ENCODE measurements at places on chromosomes 12 and 14.

DNA sequence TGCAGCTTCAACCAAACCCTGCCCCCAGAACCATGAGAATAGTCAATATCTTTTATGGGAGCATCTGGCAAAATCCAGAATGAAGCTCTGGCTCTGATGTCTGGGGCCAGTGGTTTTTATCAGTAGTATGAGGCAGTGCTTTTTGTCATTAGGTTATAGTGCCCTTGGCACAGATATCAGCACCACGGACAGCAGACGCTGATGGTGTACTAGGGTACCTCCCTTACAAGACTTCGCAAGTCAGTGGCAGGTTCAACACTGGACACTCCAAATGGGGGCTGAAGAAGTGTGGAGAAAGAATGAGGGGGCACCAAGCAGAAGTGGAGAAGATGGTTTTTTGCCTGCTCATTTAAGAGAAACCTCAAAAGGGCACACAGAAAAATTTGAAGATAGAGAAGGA, 68.2 kb upstream of the E2F7 start:
- no peak for DNase-seq

- DNase-seq: peak; percentile 27
Measured at GRCh38 chr14:100261621-100262020, 22.7 kb downstream of the YY1 start.

DNA sequence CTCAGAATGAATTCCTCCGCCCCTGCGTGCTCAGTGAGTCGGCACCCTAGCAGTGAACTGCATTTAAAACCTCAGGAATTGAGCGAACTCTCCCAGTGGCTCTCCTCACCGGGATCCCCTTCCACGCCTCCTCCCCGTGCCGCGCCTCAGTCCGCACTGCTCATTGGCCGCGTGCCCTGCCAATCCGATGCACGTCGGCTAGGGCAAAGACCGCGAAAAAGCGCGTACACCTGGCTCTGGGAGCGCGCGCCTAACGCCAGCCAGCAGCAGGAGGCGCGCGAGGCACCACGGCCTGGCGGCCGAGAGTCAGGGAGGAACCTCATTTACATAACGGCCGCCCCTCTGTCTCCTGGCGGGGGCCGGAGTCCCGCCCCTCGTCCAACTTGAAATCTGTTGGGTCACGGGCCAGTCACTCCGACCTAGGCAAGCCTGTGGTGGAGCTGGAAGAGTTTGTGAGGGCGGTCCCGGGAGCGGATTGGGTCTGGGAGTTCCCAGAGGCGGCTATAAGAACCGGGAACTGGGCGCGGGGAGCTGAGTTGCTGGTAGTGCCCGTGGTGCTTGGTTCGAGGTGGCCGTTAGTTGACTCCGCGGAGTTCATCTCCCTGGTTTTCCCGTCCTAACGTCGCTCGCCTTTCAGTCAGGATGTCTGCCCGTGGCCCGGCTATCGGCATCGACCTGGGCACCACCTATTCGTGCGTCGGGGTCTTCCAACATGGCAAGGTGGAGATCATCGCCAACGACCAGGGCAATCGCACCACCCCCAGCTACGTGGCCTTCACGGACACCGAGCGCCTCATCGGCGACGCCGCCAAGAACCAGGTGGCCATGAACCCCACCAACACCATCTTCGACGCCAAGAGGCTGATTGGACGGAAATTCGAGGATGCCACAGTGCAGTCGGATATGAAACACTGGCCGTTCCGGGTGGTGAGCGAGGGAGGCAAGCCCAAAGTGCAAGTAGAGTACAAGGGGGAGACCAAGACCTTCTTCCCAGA, at the start of gene HSPA2:
HSPA2 (plus strand) TSS at position 534 of the 995 bp plus-strand sequence; CDS start at position 643, 109 bp downstream.
- peak; percentile 96 for DNase-seq

DNA sequence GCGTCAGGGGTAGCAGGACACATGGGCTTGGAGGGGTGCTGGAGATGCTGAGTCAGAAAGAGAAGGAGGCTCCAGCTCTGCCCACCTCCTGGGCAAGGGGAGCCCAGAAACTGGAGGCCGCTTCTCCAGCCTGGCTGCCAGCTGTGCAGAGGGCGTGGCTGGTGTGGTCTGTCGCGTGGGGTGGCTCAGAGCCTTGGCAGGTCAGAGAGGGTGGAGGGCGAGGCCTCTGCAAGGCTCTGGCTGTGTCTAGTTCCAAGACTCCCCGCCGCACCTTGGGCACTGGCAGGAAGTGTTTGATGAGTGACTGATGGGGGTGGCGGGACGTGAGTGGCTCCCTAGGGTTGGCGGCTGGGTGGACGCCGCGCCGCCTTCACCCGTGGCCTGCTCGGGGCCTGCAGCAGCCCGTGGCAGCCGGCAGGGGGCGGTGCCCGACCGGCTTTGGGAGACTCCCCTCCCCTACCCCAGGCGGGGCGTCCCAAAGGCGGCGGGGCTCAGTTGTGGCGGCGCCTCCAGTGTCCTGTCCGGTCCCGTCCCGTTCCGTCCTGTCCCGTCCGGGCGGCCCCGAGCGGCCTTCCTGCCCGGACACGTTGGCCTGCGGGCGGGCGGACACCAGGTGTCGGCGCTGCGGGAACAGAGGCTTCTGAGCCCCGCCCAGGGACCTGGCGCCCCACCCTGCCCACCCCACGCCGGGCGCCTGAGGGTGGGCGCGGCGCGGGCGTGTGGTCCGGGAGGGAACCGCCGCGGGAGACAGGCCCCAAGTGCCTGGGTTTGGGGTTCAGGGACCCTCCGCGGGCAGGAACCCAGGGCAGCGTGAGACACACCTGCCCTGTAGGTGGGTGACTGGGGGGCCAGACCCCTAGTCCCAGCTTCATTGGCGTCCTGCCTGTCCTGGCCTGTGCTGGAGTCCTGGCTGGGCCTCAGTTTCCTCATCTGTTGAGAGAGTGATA, 39.7 kb downstream of the KRT80 start:
- peak; percentile 79 for DNase-seq

- DNase-seq: no peak
Measured at GRCh38 chr12:60836651-60837050, 1240.8 kb downstream of the SLC16A7 start.

DNA sequence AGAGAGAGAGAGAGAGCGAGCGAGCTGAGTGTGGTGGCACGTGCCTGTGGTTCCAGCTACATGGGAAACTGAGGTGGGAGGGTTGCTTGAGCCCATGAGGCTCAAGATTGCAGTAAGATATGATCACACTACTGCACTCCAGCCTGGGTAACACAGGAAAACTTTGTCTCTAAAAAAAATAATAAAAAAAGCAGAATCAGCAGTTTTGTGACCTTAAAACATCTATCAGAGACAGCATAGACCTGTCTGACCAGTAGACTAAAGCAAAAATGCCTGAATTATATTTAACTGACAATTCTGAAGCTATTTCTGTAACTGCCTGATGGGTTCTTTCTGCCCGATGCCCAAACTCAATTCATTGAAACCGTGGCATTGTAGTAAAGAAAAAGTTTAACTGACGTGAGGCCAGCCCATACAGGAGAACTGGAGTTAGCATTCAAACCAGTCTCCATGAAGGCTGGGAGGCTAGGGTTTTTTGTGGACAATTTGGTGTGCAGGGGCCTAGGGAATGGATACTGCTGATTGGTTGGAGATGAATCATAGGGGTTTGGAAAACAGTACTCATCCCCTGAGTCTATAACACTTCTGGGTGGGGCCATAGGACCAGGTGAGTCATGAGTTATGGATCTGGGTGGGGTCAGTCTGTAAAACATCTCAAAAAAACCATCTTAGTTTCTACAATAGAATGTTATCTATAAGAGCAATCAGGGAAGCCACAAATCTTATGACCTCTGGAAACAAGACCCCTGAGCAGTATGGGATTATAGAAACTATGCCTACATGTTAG, 8.0 kb upstream of the RASSF8 start:
- no peak for DNase-seq

DNA sequence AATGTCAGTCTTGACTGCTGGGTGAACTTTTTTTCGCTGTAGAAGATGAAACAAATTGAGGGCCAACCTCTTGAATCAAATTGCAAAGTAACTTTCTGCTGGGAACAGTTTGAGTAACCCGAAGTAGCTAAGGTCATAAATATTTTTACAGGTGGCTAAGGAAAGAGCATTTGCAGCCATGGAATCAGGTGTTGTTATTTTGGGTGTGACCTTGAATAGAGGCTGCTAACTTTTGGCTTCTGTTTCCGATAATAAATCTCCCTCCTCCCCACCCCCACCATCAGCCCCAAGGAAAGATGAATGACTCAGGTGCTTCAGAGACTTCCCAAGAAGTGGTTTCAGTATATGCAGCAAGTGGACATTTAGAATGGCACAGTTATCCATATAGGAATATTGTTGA, 571.7 kb downstream of the DIO2 start:
- DNase-seq: no peak

DNA sequence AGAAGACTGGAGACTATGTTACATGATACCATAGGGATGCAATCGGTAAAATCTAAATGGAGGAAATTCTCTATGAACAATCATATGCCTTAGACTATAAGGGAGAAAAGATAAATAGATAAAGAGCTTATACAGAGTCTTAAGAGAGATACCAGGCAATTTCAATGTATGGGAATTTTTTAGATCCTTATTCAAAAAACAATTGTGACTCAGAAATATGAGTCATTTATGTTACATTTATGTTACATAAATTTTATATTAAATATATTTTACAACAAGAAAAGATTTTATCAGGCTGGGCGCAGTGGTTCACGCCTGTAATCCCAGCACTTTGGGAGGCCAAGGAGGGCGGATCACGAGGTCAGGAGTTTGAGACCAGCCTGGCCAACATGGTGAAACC, 36.5 kb upstream of the PSMA6 start:
- no peak for DNase-seq

DNA sequence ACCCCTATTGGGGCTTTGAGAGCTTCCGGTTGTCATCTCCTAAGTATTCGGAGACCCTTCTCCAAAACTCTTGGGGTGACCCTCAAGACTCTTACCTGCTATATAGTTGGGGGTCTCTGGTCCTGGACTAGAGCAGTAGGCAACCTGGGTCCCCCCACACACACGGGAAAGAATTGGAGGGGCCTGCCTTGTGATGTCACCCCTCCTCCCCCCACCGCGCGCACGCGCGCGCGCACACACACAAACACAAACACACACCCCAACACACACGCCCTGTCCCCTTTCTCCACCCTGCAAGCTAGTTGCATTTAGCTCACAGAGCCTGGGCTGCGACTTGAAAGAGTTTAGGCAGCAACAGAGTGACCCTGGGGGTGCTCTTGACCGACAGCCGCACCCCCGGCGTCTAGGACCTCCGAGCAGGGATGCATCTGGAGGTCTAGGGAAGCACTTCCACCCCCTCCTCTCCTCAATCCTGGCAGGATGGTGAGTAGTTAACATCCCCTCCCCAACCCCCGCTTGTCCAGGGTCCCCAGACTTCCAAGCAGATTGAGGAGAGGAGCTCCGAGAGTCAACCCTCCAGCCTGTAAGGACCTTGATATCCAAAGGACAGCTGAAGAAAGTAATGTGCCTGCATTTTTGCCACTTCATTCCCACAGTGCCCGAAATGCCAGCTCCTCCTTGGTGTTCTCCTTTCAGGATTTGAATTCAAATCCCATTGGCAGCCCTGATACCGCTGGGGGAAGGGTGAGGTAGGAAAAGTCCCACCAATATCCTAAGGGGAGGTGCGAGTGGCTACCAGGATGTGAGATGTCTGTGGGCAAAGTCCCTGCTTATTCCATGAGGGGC, 1.4 kb upstream of the DNAJC14 start:
- peak; percentile 66 for DNase-seq

GRCh38 chr14:68153275-68153674, 333.7 kb downstream of the RAD51B start:
- DNase-seq: no peak

GRCh38 chr14:54177641-54178621, 218.9 kb upstream of the CDKN3 start:
- DNase-seq: no peak

DNA sequence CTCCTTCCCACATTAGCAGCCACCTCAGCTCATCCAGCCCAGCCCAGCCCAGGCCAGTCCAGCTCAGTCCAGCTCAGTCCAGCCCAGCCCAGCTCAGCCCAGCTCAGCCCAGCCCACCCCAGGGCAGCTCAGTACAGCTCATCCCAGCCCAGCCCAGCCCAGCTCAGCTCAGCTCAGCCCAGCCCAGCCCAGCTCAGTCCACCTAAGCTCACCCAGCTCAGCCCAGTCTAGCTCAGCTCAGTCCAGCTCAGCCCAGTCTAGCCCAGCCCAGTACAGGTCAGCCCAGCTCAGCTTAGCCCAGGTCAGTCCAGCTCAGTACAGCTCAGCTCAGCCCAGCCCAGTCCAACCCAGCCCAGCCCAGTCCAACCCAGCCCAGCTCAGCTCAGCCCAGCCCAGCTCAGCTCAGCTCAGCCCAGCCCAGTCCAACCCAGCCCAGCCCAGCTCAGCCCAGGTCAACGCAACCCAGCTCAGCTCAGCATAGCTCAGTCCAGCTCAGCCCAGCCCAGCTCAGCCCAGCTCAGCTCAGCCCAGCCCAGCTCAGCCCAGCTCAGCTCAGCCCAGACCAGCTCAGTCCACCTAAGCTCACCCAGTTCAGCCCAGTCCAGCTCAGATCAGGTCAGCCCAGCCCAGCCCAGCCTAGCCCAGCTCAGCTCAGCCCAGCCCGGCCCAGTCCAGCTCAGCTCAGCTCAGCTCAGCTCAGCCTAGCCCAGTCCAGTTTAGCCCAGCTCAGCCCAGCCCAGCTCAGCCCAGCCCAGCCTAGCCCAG, 63.0 kb downstream of the TMEM121 start:
- no peak for DNase-seq

DNA sequence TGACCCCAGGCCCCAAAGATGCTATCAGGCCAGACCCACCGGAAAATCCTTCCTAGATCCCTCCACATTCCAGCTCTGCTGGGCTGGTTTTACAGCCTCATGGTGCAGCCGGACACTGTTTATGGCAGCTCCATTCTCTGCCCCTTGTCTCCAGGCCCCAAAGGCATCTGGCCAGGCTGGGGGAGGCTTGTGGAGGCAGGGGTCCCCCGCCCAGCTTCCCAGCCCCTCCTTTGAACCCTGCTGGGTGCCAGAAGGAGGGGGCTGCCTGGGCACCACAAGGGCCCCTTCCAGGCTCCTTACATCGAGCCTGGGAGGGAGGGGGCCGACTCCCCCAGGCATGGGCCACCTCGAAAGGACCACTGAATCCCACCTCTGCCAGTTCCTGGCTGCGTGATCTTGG, 19.8 kb upstream of the SMUG1 start:
- no peak for DNase-seq

DNA sequence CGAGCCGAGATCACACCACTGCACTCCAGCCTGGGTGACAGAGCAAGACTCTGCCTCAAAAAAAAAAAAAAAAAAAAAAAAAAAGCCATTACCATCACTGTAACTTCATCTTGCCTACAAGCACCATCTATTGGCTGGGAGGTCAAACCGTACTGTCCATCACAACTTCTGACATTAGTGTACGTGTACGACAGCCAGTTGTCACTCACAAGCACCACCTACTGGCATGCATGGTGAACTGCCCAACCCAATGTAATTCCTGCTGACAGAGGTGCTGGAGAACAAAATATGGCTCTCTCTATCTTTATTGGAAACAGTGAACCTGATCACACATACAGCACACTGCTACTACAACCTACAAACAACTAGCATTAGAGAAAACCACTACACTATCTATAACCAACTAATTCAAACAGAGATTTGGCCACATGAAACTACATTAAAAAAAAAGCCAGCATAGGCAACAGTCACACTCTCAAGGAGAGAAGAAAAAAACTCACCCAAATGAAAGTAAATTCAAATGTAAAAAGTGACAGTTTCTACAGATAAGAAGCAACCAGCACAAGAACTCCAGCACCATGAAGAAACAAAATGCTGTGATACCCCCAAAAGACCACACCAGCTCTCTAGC, 82.3 kb downstream of the PUS7L start:
- DNase-seq: peak; percentile 16

Measured in CD4-positive, alpha-beta T cell treated with Interleukin-10 for 1 hour (primary cell).